ENCODE measurements at places on chromosomes 5 and 9. TPM values are rescaled to one million over a fixed set of nuclear protein-coding genes. Genes with fewer than 3 reads are reported as not detected.

LCN15 gene
- 0.05 TPM for total RNA-seq

SLC2A8 gene
- 55.7 TPM for total RNA-seq

PRELID2 gene
- total RNA-seq = 15.4 TPM

ENTR1 gene
- total RNA-seq = 90.8 TPM

NMUR2 gene
- not detected for total RNA-seq

DNA sequence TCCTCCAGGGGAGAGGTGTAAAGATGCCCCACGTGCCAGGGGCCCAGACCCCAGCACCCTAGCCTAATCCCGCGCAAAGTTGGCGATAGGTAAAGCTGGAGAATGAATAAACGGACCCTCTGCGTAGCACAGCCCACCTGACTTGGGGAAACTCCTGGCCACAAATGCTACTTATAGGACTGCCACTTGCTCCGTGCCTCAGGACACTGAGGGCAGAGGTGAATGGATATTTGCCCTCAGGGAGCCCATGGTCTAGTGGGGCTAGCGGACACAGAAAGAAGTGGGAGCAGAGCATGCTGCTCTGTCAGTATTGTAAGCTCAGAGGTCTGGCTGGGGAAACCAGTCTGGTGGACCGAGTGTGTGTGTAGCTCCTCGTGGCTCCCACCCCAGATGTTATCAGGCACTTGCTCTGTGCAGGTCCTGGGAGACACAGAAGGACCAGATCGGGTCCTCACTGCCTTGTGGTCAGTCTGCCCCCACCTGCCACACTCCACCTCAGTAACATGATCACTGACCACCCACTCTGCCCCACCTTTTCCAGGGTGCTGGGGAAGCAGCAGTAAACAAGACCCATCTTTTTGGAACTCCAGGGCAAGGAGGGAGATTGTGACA lies 841 bp downstream of the GRK6 start:
- no peak for DNase-seq

DNA sequence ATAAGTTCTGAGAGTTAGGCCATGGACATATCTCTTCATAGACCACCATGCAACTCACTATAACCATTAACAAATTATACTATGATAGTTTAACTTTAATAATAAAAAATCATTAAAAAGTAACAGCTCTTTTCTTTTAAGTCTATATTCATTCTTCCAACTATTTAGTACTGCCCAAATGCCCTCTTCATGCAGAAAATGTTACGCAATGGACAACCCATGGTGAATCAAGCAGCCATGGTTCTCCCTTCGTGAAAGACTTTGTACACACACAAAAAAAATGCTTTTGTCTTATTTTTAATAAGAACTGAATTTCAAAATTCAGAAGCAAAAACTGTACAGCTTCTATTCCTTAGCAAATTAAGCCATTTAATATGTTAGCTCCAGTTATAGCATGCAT lies 401.1 kb downstream of the EFNA5 start:
- no peak for DNase-seq

GRCh38 chr9:16510482-16510881 lies 360.0 kb downstream of the BNC2 start:
- no peak for DNase-seq

GRCh38 chr5:153520137-153520536 lies 29.7 kb downstream of the GRIA1 start:
- DNase-seq = no peak

GRCh38 chr9:89357331-89358197 lies 39.3 kb downstream of the SECISBP2 start:
- no peak for DNase-seq

DNA sequence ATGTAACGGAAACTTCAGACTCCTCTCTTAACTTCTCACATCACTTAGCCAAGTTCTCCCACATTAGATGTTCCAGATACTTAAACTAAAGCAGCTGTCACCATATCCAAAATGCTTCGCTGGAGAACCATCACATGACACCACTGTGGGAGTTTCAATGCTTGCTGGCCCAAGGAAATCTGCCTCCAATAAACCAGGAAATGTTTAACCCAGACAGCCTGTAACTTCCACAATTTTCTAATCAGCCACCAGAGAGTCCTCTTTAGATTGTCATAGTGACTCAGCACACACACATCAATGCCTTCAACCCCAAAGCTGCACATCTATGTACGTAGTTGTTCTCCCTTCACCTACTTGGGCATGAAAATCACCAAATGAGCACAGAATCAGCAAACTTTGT lies 118.7 kb downstream of the LPAR1 start:
- no peak for DNase-seq

DNA sequence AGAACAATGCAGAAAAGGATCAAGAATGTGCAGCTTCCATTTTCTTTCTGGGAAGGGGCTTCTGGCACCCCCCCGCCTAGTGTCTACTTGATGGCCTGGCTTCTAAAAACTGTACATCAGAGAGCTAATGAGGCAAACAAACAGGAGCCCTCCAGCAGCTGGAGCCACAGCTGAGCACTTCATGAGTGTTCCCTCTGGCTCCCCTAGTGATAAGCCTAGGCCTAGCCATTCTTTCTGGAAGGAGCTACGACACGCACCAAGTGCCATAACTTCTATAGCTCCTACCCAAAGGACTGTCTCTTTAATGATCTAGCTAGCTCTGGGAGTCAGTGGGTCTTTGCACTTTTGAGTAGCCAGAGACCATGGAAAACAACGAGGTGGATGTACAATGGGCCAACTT lies 66.1 kb downstream of the DNAH5 start:
- no peak for DNase-seq

DNA sequence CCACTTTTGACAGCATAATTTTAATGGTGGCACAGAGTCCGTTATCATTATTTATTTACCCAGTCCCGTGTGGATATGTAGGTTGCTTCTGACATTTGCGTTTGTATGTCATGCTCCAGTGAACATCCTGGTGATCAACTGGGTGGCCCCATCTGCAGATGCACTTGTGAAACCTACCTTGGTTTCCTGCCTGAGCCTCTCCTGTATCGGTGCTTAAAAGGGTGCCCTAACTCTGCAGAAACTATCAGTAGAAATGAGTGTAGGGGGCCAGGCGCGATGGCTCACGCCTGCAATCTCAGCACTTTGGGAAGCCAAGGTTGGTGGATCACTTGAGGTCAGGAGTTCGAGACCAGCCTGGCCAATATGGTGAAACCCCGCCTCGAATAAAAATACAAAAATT lies 92.1 kb upstream of the IER5L start:
- DNase-seq = no peak

DNA sequence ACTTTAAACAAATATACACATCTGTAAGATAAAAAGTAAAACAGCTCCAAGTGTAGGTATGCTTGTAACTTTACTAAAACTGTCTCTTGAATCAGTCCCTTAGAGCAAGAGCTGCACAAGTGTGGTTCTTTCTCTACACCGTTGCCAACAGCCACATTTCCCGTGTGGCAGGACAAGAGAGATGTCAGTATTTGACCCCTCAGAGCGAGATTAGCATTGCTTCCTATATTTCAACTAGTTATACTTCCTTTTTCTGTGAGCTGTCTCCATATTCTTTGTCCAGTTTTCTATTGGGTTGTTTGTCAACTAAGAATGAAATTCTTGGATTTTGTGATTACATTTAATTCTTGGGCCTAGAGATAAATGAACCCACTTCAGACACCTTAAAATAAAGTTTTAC lies 8.0 kb downstream of the PLIN2 start:
- DNase-seq = no peak

DNA sequence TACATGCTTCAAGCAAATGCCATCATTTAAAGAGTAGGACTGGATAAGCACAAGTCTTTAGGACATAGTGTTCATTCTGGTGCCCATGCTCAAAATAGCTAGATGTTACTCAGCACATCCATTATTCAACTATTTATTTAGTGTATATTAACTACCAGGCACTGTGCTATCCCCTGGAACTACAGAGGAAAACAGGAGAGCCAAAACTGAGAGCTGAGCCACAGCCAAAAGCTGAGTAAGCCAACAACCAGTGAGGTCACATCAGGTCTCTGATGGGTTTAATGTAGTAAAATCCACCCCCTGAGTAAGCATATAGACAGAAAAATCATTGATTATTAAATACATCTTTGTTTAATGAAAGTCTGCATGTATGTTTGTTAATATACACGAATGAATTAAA lies 469.3 kb upstream of the DMAC1 start:
- no peak for DNase-seq

DNA sequence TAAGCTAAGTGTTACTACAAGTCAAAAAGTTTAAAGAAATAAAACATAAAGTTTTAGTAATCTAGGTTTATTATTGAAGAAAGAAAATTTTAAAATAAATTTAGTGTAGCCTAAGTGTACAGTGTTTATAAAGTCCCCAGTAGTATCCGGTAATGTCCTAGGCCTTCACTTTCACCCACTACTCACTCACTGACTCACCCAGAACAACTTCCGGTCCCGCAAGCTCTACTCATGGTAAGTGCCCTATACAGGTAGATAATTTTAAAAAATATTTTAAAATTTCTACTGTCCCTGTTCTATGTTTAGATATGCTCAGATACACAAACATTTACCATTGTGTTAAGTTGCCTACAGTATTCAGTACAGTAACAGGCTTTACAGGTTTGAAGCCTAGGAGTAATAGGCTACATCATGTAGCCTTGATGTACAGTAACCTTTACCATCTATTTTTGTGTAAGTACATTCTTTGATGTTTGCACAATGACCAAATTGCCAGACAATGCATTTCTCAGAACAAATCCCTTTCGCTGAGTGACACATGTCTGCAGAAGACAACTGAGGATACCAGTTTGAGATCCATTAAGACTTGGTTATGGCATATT lies 253.6 kb downstream of the TRIM32 start:
- DNase-seq = no peak

- no peak for DNase-seq
These were observed 4.9 kb upstream of the LHX2 start for GRCh38 chr9:124006448-124007361.

GRCh38 chr5:178427576-178428197 lies 162.5 kb downstream of the COL23A1 start:
- DNase-seq = no peak

DNA sequence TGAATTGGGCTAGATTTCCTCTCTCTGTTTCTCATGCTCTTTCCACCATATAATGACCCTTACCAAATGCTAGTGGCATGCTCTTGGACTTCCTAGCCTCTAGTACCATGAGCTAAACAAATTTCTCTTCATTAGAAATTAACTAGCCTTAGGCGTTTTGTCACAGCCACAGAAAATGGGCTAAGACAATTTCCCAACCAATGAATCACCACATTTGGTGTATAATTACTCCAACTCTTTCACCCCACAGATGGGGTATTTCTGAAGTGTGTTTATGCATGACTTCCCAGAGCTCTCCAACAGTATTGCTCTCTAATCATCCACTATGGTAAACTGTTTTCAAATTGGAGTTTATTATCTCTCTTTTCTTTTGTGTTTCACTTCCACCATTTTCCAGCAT lies 1041.1 kb upstream of the COX7C start:
- no peak for DNase-seq

DNA sequence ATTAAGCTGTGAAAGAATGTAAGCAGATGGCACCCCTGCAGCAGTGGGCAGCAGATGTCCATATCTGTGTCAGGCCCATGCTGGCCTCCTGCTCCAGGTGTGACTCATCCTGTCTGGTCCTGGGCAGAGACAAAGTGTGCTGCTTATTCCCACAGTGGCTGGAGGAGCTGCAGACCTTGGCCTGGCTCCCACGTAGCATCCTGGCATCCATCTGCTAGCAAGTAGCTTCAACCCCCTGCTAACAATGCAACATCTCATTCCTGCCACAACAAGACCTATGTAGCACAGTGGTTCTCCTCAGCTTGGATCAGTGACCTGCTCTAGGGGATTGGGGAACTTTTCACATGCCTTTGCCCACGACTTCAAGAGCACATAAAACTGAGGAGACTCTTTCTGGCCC lies 126.4 kb upstream of the SLC12A2 start:
- DNase-seq = no peak

DNA sequence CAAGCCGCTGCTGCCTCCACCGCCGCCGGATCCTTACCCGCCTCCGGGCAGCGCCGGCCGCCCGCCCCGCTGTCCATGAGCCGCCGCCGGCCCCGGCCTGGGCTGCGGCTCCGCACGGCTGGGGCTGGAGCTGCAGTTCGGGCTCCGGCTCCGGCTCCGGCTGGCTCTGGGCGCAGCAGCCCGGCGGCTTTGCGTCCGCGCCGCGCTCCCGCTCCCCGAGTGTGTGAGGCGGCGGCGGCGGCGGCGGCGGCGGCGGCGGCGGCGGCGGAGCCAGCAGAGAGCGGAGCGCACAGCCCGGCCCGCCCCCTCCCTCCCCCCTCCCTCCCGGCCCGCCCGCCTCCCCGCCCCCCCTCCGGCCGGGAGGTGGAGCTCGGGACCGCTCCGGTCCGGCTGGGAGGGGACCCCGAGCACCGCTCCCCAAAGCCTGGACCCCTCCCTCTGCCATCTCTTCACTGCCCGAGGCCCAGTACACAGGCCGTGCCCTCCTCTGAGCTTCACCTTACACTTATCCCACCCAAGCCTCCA lies at the start of gene PCDH1:
Gene PCDH1 (minus strand): TSS at position 225 of the 525 bp plus-strand sequence. CDS start 148 bp downstream, at position 77.
- DNase-seq = no peak

DNA sequence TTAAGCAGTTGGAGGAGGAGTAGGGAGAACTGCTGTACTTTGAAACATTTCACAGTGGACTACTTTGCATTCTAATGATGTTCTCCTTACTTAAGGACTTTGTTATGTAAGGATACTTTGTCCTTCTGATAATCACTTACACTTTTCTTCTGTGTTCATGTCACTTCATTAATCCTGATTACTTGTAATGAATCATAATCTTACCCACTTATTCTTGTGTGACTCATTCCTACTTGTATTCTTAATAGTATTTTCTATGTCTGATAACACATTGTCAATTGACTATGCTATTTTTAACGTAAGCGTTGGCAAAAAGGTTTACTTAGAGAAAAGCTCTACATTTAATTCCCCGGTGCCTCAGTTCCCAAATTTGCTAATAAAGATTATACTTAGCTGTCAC lies 63.8 kb downstream of the GHR start:
- DNase-seq = no peak
